ENCODE measurements at places on chromosomes 1 and 21.

DNA sequence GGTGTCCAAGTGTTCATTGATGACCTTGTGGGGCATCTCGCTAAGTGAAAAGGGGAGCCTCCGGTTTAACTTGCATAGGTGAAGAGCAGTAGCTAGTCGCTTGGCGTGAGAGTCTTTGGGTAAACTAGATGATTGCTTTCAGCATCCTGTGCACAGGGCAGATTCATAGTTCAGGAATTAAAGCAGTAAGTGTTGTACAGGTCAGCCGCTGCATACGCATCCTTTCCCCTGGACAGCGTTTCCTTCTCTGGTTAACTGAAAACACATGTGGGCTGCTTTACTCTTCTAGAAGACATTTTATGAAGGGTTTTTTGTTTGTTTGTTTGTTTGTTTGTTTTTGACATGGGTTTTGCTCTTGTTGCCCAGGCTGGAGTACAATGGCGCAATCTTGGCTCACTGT, 12.1 kb downstream of the NDUFV3 start:
- DNase-seq: no peak

DNA sequence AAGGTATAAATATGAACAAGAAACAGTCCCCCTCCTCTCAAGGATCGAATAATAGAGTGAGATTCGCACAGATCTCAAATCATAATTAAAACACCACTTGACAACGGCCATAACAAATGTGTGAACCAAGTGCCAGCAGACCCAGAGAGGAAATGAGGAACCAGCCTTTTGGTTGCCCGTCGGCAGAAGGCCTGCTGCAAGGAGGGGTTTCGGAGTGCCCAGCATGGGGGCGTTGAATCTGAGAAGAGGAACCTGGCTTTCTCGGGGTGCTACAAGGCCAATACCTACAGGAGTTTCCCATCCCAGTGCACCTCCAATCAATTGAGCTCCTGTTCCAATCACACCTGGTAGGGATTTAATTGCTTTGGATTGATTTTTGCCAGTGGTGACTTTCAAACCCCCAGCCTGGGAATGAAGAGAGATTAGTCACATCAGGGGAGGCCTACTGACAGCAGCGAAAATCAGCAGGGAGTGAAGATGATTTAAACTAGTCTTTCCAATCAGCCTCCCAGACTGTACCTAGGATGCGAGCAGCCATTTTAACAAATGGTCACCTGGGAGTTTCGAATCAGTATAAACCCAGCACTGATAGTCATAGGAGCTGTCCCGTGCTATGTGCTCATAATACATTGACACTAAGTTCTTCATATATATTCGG, 263.8 kb downstream of the KAZN start:
- no peak for DNase-seq

- no peak for DNase-seq
Observed at GRCh38 chr1:20375563-20375962, 84.9 kb downstream of the VWA5B1 start.

DNA sequence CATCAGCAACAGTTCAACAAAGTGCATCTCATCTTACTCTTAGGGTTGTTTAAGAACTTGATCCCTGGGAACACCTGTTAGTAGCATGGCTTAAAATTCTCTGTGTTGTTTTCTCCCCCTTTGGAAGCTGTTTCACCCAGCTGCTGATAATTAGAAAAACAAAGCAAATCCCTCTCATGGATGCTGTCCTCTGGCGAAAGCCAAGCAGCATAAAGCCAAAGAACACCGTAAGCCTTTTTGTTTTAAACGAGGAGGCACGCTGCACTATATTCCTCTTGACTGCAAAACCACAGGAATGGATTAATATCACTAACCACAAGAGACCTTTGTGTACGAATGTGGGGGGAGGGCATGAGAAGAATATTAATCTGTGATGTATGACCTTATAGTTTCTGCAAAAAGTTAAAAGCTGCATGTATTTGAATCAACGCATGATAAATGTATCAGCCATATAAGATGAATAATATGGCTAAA, 923.2 kb downstream of the LTN1 start:
- DNase-seq: no peak

DNA sequence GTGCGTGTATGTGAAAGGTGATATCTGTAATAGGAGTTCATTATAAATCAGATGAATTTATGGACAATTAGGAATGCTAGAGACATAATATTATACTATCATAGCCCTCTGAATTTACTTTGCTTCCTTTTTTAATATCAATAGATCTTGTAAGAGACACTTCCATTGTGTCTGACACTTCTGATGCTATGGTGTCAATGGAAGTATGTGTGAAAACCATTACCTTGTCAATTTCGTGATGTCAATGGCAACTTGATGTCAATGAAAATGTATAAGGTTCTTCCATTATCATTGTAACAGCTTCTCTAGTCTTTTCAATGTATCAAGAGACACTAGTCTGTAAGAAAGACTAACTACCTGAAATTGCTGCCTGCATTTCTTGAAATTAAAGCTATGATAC, 296.8 kb upstream of the DPYD start:
- no peak for DNase-seq

DNA sequence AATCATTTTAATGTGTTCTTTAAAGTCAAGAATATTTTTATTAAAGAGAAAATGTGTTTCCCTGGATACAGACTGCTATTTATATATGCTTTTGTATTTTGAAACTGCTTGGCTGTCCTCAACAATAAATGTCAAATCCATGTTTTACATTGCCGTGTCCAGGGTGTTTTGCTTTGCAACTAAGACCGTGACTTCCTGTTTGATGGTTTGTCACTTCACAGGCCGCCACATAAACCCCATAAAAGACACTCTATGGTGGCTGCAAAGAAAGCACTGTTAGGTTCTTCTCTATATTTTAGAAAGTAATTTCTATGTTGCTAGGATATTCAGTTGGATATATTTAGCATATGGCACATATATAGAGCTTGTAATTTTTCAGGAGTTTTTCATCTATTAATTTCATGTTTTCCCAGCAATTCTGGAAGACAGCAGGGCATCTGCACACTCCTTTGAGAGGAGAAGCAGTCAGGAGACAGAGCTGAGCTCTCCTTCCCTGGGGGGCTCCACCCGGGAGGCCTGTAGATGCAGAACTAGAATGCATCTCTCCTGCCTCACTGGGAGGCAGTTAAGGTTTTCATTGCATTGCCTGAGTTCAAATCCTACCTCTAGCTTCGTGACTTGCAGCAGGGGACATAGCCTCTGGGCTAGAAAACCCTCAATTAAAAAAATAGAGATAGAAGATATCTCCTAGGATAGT, 33.1 kb downstream of the PRDM2 start:
- DNase-seq: no peak

GRCh38 chr1:204506201-204506968, 9.8 kb upstream of the MDM4 start:
- peak; percentile 43 for DNase-seq

GRCh38 chr1:47584249-47584648, 146.4 kb downstream of the FOXD2 start:
- no peak for DNase-seq

DNA sequence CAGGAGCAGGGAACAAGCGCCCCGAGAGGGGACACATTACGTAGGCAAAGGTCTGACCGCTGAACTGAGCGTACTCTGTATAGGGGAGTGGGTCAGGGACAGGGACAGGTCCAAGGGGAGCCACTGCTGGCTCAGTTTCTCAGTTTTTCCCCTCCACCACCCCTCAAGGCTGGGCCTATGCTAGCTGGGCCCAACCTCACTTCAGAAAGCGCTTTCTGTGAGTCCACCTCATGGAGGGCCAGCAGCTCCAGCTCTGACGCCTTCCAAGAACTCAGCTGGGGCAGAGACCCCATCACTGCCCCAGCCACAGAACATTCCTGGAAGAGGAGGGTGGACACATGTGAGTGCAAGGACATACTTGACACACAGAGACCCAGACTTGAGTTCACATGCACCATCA, 242.0 kb downstream of the FOXD2 start:
- no peak for DNase-seq

DNA sequence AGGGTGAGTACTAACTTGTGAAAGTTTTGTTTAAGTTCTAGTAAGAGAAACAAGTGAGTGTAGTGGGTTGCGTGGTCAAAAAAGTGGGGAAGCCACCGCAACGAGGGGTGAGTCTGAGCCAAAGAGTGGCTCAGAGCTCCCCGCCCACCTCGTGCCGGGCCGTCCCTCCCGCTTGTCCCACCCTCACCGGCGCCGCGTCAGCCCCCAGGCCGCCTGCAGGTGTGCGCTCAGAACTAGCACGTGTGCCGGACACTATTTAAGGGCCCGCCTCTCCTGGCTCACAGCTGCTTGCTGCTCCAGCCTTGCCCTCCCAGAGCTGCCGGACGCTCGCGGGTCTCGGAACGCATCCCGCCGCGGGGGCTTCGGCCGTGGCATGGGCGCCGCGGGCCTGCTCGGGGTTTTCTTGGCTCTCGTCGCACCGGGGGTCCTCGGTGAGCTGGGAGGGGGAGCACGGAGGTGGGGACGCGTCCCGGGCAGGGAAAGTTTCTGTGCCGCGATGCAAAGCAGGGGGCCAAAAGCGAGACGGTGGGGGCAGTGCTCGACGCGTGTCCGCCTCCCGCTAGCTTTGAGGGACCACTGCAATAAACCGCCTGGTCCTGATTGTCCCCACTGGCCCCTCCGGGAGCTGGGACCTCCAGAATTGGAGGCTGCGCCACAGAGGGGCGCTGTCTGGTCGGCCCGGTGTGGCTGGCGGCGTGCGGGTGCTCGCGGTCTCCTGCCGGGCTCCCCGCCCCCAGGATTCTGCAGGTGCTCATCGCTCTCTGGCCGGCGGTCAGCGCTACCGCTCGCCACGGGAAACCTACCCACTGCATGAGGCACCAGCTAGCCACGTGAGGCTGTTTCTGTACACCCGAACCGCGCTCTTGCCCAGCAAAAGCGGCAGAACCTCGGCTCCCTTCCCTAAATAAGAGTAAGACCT, at the start of gene CR2:
Gene CR2 (plus strand): TSS at position 283 of the 919 bp plus-strand sequence. CDS start 91 bp downstream, at position 374.
- peak; percentile 40 for DNase-seq

GRCh38 chr1:179548666-179549367, 26.9 kb downstream of the NPHS2 start:
- no peak for DNase-seq

DNA sequence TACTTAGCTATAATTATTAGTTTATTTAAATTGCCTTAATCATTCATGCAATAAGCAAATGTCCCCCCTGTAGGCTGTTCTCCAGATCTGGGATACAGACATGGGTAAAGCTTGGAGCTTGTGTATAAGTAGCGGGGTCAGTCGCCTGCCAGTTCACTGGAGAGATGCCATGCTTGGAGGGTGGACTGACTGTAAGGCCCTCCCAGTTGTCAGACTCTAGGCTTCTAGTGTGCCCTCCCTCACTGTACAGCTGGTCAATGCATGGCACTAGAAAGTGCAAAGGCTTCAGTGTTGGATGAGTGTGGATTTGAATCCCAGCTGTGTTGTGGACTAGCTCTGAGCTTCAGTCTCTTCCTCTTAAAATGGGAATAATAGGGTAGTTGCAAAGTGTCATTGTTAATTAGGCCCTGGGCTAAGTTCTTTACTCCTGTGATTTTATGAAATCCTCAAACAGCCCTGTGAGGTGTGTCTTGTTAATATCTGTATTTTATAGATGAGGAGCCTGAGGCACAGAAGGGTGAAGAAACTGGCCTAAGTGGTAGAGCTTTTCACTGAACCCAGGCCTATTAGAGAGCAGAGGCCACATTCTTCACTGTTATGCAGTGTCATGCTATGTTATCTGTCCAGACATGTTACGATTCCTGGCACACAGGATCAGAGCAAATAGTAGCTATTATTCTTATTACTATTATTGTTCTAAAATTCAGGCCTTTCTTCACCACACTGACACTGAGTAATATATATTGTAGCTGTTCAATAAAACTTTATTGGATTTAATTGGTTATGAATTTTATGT, 85.9 kb downstream of the ROR1 start:
- DNase-seq: no peak

DNA sequence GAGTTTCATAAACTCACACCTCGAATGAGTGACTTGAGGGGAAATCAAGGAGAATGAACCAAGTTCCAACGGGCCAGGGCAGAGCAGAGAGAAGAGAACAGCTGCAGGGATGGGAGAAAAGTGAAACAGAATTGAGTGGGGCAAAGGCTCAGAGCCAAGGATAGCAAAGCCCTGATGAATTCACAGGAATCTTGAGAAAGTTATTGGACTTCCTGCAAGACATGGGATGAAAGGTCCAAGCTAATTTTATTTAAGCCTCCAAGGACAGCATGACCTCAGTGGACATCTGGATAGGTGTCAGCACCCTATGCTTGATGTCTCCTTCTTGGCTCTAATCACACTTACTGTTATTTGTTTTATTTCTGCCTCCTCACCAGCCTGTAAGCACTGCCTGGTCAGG, 43.0 kb upstream of the RAVER2 start:
- no peak for DNase-seq

DNA sequence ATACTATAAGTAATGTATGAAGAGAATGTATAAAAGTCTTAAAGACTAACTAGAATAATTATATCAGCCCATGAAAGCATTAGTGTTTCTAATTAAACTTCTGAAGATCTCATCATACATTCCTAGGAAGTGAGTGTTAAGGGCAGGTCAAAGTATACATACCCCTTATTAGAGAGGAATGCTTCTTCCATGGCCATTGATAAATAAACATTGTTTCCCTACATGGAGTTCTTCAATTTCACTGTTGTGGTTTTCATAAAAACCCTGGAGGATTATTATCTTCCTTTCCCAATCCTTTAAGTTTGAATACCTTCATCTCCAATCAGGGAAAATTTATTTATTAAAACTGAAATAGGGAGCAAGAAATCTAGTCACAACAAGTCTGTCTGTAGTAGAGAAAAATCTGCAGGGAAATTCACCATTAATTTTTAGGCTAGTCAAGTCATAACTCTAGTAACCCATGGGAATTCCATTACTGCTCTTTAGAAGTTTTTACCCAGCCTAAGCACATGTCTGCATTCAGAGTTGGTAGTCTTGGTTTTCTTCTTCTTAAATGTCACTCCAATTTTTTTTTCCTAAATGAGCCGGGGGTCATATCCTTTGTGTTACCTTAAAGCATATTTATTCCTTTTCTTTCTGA, 147.0 kb downstream of the TNFSF18 start:
- DNase-seq: no peak

- peak; percentile 7 for DNase-seq
Observed at GRCh38 chr21:36854391-36854790, 112.1 kb downstream of the HLCS start.

DNA sequence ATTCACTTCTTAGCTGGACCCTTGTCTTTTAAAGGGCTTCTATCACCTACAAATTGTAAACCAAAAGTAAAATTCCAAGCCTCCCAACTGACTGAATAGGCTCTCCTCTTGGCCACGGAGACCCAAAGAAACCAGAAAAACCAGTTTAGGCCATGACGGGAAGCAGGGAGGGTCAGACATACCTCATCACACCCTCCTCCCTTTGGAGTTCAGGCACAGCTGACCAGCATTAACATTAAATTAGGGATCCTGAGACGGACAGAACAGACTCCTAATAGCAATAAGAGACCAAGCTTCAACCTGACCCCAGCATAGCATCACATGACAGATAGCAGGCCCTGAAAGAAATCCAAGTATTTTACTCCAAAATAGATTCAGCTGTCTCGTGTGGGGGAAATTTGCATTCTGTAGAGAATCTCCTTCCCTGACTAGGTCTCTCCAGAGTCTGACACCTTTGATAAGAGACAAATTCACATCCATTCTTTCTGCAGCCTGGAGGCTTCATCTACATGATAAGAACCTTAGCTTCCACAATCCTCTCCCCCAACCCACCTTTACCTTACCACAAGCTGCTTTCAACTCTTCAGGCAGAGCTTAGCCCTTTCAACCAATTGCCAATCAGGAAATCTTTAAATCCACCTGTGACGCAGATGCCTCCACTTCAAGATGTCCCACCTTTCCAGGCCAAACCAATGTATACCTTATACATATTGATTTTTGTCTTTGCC, 177.1 kb upstream of the RAB4A start:
- no peak for DNase-seq

- DNase-seq: no peak
Observed at GRCh38 chr21:25329227-25329825, 278.0 kb downstream of the MRPL39 start.

GRCh38 chr21:22138297-22139016, 1140.2 kb downstream of the NCAM2 start:
- no peak for DNase-seq

Data from stimulated activated CD8-positive, alpha-beta memory T cell treated with anti-CD3 and anti-CD28 coated beads, Interleukin-2, amount 100 ng/mL, for 48 hours (primary cell).